ENCODE measurements at places on chromosomes 11 and 22.

DNA sequence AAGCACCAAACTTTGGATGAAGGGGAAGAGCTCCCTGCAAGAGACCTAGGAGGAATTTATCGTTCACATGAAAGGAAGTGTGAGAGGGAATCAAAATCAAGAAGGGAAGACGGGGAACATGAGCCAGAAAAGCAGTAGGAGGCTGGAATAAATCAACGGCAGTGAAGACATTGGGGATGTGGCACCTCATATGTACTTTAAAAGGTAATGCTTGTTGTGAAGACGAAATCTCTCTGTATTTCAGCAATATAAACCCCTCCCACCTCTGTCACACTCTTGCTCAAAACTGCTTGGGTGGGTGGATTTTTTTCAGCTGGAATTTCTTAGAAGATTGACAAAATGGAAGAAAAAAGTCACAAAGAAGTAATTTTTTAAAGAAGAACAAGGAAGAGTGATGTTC lies 243.5 kb downstream of the BUD13 start:
- DNase-seq: no peak

DNA sequence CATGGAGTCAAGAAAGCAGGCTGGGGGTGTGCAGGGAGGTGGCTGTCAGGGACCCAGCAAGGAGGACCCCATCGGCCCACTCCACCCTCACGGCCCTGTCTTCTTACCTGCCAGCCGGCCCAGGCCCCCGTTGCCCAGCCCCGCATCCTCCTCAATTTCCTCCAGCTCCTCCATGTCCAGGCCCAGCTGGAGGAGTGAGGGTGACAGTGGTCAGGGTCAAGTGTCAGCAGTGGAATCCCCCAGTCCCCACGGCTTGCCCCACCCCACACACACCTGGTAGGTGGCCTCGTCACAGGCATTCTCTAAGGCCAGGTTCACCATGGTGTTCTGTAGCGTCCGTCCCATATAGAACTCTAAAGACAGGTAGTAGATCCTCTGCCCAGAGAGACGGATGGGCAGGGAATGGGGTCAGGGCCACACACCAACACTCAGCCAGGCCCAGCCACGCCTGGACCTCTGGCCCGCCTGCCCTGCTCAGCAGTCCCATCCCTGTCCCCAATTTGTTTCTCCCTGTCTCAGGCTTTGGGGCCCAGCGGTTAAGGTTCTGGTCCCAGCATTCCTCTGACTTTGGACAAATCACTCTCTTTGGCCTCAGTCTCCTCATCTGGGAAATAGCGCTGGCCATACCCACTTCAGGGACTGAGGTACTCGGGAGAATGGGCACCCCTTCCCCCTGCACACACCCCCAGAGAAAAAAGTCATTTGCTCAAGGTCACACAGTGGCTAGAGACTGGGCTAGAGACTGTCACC lies 1.3 kb downstream of the PYGM start:
- DNase-seq: no peak

DNA sequence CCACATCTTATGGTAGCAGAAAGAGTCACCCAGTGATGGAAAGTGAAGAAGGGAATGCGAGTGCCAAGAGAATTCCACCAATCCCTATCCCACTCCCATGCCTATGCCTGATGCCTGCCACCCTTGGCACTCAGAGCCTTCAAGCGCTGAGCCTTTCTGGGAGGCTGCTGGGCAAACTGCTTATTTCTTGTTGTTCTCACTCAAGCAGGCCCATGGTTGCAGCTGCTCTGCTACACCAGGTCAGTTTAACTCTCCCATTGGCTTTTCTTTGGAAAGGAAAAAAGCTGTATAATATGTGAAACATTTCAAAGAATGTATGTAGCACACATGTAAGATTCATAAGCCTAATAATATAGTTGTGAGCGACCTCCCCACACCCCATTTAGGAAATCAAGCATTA lies 41.4 kb downstream of the DGCR2 start:
- no peak for DNase-seq

GRCh38 chr11:3685923-3686322 lies 14.7 kb upstream of the CHRNA10 start:
- DNase-seq: no peak

GRCh38 chr11:16902781-16903378 lies 111.3 kb downstream of the PLEKHA7 start:
- DNase-seq: no peak

DNA sequence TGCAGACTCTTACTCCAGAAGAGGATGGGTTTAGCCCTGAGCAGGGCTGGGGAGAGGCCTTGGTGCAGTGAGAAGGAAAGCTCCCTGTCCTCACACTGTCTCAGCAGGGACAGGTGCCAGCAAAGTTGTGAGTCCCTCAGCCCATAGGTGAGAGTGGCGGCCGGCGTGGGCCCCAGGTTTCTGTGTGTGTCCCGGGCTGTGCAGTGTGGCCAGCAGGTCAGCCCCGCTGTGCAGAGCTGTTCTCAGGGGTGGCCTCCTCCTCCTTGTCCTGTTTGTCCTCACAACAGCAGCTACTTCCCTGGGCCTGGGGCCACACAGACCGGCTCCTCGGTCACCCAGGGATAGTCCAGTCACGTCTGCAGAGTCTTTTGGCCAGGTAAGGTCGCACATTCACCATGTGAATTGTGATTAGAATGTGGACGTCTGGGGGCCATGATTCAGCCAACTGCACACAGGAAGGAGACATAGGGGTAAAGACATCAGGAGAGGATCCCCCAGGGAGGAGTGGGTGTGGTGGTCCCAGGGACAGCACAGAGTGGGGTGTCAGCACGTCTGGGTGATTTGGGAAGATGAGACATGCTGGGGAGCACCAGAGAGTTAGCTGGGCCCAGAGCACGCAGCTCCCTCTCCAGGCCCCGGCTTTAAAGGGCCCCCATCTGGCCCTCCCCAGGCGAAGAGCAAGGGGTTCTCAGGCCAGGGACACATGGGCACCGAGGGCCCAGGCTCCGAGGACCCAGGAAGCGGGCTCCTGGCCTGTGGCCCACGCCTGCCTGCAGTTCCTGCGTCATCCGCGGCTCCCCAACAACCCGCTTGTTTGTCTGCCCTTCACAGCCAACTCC lies 81.6 kb downstream of the MYEOV start:
- DNase-seq: no peak

GRCh38 chr11:43589601-43590250 lies 90.8 kb upstream of the HSD17B12 start:
- no peak for DNase-seq

DNA sequence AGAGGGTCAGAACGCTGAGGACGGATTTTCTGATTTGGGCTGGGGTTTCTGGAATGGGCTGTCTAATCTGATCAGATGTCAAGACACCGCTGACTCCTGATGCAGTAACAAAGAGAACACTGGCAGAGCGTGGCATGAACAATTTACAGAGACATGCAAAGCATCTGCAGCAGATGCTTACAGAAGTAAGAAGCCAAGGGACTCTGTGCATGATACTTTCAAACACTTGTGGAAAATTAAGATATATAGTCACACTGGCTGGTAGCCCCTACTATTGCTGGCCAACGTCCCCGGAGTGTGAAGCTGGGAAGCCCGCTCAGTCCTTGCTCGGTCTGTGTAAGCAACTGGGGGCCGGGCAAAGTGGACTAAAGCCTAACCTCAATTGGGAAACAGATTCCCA lies 903.7 kb downstream of the BRD1 start:
- no peak for DNase-seq

DNA sequence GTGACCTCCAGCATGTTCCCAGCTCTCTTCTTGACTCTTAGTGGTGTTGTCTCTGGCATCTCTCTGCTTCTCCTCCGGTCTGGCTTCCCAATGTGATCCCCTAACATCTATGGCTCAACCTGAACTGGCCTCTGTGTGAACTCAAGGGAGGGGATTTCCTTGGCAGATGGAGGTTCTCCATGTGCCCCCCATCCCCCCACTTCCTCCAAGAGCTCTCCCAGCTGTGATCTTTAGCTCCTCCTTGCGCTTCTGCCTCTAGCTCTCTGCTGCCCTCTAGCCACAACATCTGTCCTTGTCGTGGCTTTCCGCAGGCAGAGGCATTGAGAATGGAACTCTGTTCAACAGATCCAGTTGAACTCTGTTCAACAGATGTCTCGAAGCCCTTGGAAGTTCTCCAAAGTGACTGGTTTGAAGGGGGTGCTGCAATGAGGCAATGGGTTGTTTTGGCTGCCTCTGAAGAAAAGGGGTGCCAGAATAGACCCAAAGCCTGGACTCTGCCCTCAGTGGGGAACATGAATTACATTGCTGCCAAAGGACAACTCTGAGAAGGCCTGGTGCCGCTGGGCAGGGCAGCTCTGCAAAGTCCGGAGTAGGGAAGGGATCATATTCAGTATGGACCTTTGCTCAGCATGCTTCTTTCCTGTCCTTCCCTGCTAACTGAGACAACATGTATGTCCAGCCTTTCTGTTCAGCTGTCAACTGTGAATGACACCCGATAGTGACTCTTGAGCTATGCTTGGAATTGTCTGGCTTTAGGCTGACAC lies 61.9 kb downstream of the ADM start:
- no peak for DNase-seq

DNA sequence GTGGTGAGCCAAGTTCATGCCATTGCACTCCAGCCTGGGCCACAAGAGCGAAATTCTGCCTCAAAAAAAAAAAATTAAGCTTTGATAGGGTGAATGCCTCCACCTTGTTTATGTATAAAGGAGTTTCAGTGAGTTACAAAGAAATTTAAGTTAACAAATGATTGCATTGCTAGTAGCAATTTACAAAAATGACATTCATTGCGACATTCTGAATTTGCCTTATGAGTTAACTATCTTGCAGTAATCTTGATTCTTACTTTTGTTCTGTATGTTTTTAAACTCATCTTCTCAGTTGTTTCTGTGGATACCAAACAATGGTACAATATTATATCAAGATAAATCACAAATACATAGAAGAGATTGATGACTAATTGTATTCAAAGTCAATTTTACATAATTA lies 207.0 kb downstream of the DDX10 start:
- DNase-seq: no peak

GRCh38 chr11:68845351-68846002 lies 3.8 kb upstream of the CPT1A start:
- no peak for DNase-seq

DNA sequence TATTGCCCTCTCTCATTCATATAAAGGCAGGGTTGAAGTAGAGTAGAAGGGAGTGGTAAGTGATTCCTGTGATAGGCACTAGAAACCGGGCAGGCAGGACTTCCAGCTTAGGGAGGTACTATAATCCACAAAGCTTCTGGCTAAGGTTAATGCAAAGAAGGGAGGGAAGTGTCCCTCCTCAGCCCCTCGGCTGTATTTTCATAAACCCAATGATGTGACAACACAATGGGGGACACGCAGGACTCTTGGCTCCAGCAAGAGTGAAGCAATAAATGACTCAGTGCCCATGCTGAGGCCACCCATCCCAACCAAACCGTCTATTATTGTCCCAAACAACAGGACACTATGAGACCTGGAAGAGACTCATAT lies 90.7 kb downstream of the ETS1 start:
- no peak for DNase-seq

Data from anterior cingulate cortex (tissue), 58 donors.